ENCODE measurements at places on chromosomes 1 and 21.

DNA sequence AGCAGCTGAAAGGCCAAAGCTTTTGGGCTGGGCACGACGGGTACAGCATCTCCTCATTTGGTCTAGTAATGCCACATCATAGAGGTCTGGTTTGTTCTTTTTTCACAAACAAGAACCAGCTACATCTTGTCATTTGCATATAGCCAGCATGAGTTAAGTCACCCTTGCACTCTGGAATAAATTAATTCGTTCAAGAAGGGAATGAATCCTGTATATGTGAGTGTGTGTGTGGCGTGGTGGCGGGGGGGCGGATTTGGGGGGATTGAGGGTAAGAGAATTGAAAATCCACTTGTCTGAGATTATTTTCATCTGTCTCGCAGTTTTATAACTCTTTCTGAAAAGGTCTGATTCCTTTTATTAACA lies 380.0 kb upstream of the CAMK1G start:
- no peaks in the 10 kb centered on the region for H3K27me3 ChIP-seq
- H3K36me3 ChIP-seq: no peaks in the 10 kb centered on the region
- DNase-seq: no peak

DNA sequence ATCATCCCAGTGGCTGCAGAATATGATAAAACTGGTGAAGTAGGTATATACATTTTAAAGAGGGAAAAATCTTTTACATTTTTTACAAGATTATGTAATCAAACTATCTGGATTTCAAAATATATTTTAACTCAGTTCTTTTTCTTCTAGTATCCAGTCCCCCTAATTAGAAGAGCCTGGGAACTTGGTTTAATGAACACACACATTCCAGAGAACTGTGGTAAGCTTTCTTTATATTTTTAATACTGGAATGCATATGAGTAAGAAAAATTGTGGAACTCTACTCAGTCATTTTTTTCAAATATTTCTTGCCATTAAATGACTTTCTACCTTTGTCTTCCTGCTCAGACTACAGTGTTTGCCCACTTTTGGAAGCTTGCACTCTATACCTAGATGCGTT lies 8.2 kb downstream of the ACADM start:
- H3K4me1 ChIP-seq: no peaks in the 10 kb centered on the region
- no peak overlapping the region for H3K4me3 ChIP-seq
- no peaks in the 10 kb centered on the region for H3K27me3 ChIP-seq
- no peak overlapping the region for H3K27ac ChIP-seq

GRCh38 chr1:55057270-55057955 lies 18.1 kb downstream of the PCSK9 start:
- no peak for DNase-seq
- H3K4me1 ChIP-seq: peaks cover 18% of the 10 kb centered on the region
- H3K36me3 ChIP-seq: peaks cover 67% of the 10 kb centered on the region
- no peak overlapping the region for H3K27ac ChIP-seq

- H3K27ac ChIP-seq: no peak overlapping the region
- DNase-seq: no peak
- H3K36me3 ChIP-seq: peaks cover 6% of the 10 kb centered on the region
- H3K27me3 ChIP-seq: no peaks in the 10 kb centered on the region
Observed at GRCh38 chr1:44254392-44254910, 41.2 kb downstream of the DMAP1 start.

DNA sequence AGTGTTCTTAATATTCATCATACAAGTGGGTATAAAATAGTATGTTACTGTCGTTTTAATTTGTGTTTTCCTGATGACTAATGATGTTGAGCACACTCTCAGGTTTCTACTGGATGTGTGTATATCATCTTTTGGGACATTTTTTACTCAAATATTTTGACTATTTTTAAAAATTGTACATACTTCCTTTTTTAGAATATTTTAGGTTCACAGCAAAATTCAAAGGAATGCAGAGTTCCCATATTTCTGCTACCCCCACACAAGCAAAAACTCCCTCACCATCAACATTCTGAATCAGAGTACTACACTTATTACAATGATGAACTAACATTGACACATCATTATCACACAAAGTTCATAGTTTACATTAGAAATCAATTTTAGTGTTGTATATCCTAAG lies 114.5 kb downstream of the DPYD start:
- H3K27me3 ChIP-seq: no peaks in the 10 kb centered on the region
- H3K36me3 ChIP-seq: no peaks in the 10 kb centered on the region
- H3K4me1 ChIP-seq: peaks cover 3% of the 10 kb centered on the region
- DNase-seq: no peak
- no peak overlapping the region for H3K27ac ChIP-seq

DNA sequence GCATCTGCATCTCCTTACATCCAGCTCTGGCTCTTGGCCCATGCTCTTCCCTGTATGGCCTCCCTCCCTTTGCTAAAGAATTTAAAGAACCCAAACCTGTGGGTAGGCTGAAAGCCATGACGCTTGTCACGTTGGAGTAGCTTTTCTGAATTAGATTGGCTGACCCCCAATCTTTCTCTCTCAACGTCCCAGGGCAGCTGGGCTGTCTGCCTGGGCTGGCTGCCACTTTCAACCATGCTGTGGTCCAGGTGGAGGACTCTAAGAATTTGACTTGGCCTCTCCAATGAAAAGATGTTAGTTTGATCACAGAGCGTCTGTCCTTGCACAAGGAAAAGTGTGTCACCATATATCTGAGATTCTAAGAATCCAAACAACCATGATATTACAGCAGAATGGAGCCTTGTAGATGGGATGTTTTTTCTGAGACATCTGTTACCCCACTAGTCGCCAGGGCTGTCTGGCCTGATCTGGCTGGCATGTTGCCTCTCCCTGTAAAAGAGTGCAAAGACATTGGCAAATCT lies 6.5 kb upstream of the IGSF3 start:
- H3K27ac ChIP-seq: no peak overlapping the region
- no peaks in the 10 kb centered on the region for H3K27me3 ChIP-seq
- no peak overlapping the region for H3K4me3 ChIP-seq

- no peaks in the 10 kb centered on the region for H3K4me1 ChIP-seq
- no peaks in the 10 kb centered on the region for H3K36me3 ChIP-seq
- H3K4me3 ChIP-seq: peak overlapping the region; percentile 41
- no peak for DNase-seq
Observed at GRCh38 chr1:29259802-29260441, 23.6 kb downstream of the PTPRU start.

DNA sequence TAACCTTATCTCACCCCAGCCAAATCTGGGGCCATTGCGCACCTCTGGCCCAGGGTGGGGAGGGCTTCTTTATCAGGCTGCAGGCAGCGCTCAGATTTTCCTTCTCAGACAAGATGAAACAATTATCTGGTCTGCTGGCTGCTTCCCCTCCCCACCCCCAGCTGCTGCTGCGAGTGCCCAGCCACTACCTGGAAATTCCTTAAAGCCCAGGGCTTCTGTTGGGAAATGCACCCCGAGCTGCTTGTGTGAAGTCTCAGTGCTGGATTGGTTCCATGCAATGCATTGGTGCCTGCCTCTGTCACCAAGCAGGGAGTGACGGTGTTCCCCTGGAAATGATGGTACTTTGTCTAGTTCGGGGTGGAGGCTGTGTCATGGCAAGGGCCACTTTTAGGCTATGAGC lies 18.5 kb upstream of the ACTL8 start:
- H3K36me3 ChIP-seq: no peaks in the 10 kb centered on the region
- H3K4me3 ChIP-seq: no peak overlapping the region
- H3K27me3 ChIP-seq: no peaks in the 10 kb centered on the region
- H3K27ac ChIP-seq: no peak overlapping the region

GRCh38 chr1:154883919-154884868 lies 14.1 kb upstream of the KCNN3 start:
- no peaks in the 10 kb centered on the region for H3K4me1 ChIP-seq
- no peak overlapping the region for H3K27ac ChIP-seq
- DNase-seq: no peak
- no peak overlapping the region for H3K4me3 ChIP-seq
- H3K36me3 ChIP-seq: no peaks in the 10 kb centered on the region

DNA sequence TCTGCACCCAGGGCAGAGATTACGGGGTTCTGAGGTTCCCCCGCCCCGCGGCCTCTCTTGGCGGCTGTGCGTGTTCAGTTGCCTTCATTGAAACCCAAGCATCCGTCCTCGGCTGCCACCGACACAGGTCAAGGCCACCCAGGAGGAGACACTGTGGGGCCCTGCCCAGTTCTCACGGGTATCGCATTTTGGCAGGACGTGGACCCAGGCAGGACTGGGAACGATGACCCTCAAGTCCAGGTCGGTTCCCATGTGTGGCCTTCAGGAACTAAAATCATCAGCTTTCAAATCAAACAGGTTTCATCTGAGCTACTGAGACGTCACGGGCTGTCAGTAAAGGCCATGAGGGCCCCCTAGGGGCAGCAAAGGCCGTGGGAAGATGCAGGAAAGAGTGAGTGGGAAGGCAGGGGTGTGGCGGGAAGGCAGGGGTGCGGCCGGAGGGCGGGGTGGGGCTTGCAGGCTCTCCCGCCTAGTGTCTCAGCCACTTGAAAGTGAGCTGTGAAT lies 7.0 kb upstream of the C1orf174 start:
- H3K27ac ChIP-seq: no peak overlapping the region

- H3K36me3 ChIP-seq: no peaks in the 10 kb centered on the region
- DNase-seq: peak; percentile 63
- peaks cover 21% of the 10 kb centered on the region for H3K4me1 ChIP-seq
- no peak overlapping the region for H3K4me3 ChIP-seq
Observed at GRCh38 chr21:35075546-35075945, 26.4 kb upstream of the RUNX1 start.

GRCh38 chr1:56631901-56632300 lies 13.2 kb upstream of the PRKAA2 start:
- H3K27ac ChIP-seq: no peak overlapping the region
- H3K36me3 ChIP-seq: no peaks in the 10 kb centered on the region
- H3K27me3 ChIP-seq: no peaks in the 10 kb centered on the region
- H3K4me3 ChIP-seq: no peak overlapping the region

DNA sequence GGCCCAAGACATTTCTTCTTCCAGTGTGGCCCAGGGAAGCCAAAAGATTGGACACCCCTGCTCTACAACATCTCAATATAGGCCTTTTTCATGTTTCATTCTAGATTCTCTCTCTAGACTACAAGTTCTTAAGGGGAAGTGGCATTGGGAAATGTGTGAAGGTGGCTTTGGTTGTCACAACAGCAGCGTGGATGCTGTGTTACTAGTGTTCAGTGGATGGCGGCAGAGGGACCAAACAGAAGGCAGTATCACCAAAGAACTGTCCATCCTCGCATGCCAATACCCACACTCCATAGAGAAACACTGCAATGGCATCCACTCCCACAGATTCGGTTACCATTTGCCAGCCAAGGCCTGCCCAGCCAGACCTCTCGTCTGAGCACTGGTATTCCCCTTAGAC lies 24.3 kb upstream of the IFNAR2 start:
- H3K36me3 ChIP-seq: no peaks in the 10 kb centered on the region
- H3K27me3 ChIP-seq: no peaks in the 10 kb centered on the region
- H3K4me1 ChIP-seq: peaks cover 17% of the 10 kb centered on the region
- H3K27ac ChIP-seq: no peak overlapping the region
- DNase-seq: no peak

- H3K36me3 ChIP-seq: no peaks in the 10 kb centered on the region
- no peak for DNase-seq
- H3K4me3 ChIP-seq: no peak overlapping the region
- no peaks in the 10 kb centered on the region for H3K27me3 ChIP-seq
- H3K4me1 ChIP-seq: peaks cover 2% of the 10 kb centered on the region
Observed at GRCh38 chr1:182299728-182300616, 91.6 kb downstream of the GLUL start.

DNA sequence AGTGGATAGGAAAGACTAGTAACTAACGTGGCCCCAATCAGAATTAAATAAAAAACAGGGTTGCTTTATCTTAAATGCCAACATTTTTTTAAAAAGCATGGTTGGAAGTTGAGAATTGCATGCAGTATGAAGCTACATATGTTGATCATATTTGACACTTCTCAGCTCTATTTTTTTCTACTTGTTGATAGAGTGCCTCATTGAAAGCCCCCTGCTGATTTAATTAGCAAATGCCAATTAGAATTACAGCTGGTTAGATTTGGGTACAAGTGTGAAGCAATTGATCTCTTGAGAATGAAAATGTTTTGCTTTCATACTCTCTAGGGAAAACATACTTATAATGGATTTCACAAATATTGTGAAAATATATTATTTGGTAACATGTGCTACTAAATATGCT lies 40.5 kb downstream of the CHD1L start:
- H3K27ac ChIP-seq: no peak overlapping the region
- no peak for DNase-seq
- peaks cover 28% of the 10 kb centered on the region for H3K36me3 ChIP-seq

All from keratinocyte (primary cell).